ENCODE measurements at places on chromosomes 4 and X.
A peak's percentile ranks its signal among the peaks of the same experiment; 100 is the strongest.

- DNase-seq, result peak; percentile 29
These were observed 91.8 kb downstream of the MAB21L2 start for GRCh38 chr4:150673793-150674192.

- DNase-seq, result no peak
These were observed 62.9 kb downstream of the RHOXF2B start for GRCh38 chrX:120014354-120015130.

DNA sequence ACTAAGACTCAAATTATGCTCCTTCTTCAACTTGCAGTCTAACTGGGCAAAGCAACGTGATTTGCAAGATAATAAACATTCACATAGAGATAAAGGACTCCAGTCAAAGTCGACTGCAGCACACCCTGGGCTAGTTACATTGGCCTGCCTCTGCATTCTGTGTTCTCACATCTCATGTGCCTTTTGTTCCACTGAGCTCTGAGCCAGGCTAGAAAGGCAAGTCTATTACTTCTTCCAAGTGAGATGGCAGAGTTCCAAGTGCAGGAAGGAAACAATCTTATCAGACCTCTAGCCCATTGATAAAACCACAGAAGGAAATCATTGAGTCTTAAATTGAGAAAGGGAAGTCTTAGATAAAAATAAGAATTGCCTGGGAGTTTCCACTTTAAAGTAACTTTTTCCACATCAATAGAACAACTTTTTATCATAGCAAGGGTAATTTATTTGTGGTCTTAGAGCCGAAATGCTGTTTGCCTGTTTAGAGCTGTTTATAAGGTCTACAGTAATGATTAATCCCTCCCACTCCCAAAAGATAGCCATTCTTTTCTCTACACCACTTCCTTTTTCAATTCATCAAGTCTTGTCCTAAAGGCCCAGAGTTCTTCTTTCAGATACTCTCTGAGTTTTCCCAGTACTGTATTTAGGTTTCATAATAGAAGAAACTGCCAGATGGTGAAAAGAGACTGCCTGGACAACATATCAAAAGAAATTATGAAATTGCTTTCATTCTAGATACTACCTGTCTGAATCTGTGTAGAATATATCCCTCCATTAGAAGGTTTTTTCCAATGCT is 200.2 kb downstream of the GUCY2F start:
- peak; percentile 13 for DNase-seq

DNA sequence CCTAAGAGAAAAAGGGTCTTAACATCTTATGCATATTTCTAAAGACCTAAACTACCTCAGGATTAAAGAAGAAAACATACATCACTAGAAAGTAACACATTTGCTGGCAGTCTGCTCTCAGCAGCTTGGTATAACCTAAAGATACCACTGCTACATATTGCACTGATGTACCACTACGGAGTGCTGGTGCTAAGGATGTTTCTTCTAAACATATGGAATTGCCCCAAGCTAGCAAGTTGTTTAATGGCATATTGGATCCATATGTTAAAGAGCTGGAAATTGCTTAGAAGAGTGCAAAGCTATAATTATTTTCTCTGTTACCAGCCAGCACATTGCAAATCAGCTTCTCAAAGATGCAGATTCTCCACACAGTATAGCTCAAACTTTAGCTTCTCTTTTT is 436.5 kb upstream of the GALNTL6 start:
- DNase-seq, result no peak

DNA sequence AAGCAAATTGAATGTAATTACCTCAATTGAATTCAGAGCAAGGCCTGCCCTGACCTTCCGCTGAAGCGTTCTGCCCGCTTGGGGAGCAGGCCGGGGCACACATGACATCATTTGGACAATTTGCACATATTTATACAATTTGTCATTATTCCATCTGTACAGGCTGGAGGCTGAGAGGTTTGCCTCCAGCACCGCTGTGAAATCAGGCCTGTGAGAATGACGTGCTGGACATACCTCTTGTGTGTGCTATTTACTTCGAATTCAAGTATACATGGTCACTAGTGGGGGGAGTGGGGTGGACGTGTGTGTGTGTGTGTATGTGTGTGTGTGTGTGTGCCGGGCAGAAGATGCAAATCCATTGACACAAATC is 285.6 kb downstream of the SHOX start:
- DNase-seq, result no peak

DNA sequence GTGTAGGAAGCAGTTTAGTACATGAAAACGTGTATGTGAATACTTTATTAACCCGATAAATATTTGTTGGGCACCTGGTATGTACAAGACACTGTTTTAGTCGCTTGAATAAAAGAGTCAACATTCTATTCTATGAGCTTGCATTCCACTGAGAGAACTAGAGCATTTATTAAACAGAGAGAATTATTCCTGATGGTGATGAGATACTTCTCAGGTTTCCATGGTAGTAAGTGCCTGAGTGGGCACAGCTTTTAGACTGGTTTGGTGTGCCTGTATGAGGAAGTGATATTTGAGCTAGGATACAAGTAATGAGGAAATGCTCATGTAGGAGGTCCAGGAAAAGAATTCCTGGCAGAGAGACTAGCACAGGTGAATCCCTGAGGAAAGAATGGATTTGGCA is 94.2 kb downstream of the ATP10D start:
- DNase-seq, result no peak

DNA sequence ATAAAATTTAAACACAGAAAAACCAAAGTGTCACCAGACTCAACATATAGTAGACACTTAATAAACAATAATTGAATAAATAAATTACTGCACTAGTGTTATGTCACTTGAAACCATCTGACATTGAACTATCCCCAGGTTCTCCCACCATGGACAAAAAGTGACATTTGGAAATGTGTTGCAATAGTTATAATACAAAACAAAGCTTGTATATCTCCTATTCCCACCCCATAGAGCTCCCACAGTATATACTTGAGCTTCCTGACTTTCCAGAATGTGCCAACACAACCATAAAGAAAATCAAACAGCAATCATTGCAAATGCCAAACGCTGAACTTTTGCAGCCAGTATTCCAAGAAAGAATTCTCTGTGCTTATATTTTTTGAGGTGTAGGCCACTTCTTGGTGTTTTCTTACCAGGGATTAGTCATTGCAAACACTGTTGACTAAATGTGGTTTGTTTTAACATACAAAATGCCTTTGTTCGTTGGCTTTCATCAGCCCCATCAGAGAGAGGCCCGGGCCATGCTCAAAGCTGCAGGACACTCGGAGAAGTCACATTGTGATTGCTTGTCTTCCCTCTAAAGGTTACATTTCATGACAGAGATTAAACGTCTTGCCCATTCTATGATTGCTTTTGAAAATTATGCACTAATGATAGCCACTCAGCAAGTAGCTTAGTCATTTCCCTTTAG is 33.8 kb downstream of the PPARGC1A start:
- no peak for DNase-seq

DNA sequence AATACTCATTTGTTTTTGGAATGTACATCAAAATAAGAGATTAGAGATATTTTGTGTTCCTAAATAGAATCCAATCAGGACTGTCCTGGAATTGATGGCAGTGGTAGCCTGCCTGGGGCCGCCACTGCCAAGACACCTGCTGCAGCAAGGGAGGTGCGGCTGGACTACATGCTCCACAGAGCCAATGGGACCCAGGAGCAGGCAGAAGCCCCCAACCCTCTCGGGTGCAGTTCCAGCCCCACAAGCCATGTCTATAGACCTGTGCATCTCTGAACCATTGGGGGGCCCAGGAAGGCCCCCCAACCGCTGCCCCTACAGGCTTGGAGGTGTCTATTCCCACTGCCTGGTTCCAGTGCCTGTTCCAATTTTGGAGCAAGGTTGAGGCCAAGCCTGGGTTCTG is 1524.3 kb downstream of the PCDH18 start:
- DNase-seq, result no peak

GRCh38 chr4:25792876-25793275 is 69.9 kb downstream of the SEL1L3 start:
- DNase-seq, result peak; percentile 42

- peak; percentile 88 for DNase-seq
These were observed 93.3 kb downstream of the SYNPO2 start for GRCh38 chr4:118981839-118982381.

GRCh38 chrX:50988649-50989048 is 78.1 kb downstream of the BMP15 start:
- peak; percentile 19 for DNase-seq

DNA sequence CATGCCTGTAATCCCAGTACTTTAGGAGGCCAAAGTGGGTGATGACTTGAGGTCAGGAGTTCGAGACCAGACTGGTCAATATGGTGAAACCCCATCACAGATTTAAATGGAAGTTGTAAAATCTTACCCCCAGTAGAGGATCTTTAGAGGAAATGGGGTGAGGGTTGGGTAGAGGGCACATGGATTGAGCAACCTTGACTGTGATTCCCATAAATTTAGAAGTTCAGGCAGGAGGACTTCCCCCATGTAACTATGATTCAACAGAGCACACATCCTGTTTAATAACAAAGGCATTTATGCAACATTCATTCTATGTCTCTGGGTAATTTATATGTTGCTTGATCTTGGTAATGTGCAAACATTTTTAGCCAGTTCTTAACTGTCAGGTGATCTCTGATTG is 143.1 kb downstream of the RBM47 start:
- DNase-seq, result peak; percentile 93

DNA sequence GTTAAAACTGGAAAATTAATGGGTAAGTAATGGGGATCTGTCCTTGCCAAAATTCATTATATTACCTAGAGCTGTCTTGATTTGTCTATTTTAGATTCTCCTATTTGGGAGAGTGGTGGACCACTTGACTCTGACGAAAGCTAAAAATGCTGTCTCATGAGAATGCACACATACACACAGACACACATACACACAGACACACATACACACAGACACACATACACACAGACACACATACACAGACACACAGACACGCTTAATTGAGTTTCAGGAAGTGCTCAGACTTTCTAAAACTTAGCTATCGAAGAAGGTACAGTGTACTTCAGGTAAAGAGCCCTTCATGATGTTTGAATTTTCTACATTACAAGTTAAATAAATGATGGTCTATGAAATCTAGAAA is 279.5 kb downstream of the ANKRD50 start:
- no peak for DNase-seq

DNA sequence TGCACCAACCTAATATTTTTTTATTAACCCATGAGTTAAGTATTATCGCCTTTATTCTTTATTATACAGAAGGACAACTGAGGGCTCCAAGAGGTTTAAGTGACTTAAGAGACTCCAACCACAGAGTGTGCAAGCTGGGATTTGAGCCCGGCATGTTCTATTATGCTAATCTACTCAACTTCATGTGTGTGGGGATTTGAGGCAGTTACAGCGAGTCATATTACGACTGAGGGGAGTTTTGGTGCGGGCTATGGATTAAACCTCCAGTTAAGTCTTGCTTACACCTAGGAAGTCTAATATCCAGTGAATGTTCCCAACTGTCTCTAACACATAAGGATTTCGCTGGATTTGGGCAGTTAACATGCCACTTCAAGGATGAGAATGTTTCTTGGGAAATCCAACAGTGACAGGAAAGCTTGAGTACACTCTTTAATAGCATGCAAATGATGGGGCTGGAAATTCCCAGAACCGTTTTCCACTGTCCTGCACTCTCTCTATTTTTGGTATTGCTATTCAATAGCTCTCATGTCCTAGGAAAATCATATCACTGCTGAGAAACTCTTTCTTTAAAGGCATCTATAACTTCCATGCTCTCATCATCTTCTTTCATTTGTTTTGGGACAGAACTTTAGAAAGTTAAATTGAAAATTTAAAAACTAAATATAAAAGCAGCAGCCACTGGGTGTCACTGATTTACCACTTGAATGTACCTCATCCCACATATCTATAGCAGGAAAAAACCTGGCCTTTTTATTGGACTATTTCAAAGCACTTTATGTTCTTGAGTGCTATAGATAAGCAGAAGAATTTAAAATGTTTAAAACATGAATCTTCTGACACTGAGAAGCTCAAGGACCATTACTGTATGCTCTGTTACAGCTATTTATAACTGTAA is 165.1 kb upstream of the TTC29 start:
- DNase-seq, result no peak

Measured in inflammatory macrophage treated with lipopolysaccharide for 1 hour (primary cell).